ENCODE measurements at places on chromosomes 4 and X.

DNA sequence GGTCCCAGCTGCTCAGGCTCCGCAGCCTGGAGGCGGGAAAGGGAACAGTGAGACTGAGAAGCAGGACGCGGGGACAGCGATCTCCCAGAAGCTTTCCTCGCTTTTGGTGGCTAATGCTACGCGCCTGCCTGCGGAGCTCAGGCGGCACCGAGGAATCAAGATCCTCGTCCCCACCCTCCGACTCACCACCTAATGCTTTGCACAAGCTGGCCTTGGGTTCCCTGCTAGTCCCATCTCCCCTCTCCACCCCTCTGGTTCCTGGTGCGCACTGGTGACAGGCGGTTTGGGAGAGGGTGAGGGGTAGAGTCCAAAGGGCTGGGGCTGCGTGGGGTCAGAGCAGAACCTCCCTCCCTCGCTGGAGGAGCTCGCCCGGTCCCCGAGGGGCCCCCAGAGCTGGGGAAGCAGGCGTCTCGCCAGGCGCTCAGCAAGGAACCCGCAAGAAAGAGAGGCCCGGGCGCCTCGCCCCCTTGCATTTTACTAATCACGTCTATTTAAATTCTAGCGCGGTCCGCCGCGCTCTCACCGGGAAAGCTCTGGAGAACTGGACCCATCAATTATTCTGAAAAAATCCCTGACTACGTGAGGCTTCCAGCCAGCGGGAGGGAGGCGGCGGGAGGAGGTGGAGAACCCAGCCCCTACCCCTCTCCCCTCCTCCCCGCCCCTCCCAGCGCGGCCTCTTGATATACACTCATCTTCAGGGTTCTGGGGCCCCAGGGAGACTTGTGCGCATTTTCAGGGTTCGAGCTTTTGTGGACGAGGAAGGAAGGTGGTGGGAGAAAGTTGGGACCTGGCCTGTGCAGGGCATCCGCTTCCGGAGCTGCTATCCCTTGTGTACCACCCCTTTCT lies 9.1 kb downstream of the POU4F2 start:
- DNase-seq, result no peak

DNA sequence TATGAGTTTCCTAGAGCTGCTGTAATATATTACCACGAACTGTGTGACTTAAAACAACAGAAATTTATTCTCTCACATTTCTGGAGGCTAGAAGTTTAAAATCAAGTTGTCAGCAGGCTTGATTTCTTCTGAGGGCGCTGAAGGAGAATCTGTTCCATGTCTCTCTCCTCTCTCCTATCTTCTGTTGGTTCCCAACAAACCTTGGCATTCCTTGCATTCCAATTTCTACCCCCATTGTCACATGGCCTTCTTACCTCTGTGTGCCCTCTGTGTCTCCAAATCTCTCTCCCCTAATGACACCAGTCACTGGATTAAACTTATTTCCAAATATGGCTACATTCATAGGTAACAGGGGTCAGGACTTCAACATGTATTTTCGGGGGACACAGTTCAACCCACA lies 672.7 kb downstream of the RPA4 start:
- no peak for DNase-seq

- no peak for DNase-seq
Observed at GRCh38 chr4:55183926-55184599, 58.7 kb upstream of the KDR start.

- DNase-seq, result no peak
Observed at GRCh38 chr4:161653697-161654096, 510.1 kb downstream of the FSTL5 start.

DNA sequence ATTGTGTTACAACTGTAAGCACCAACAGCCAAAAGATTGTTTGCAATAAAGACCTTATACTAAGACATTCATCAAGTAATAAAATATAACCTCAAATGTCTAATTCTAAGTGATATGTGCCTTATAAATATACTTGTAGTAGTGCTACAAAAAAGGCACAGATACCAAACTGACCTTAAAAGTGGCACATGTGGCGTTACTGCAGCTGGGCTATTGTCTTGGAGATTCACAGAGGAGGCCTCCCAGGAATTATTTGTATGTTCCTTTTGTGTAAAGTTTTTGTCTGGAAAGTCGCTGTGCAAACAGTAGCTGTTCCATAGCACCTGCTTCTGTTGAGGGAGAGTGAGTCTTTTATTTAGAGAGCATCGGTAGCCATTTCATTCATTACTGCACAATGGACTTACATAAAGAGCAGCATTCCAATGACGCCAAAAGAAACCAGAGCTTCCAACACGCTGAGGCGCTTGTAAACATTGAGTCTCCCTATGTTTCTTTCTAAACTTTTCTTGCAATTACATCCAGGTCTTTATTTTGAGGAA lies 143.7 kb downstream of the RPA4 start:
- DNase-seq, result peak; percentile 24

DNA sequence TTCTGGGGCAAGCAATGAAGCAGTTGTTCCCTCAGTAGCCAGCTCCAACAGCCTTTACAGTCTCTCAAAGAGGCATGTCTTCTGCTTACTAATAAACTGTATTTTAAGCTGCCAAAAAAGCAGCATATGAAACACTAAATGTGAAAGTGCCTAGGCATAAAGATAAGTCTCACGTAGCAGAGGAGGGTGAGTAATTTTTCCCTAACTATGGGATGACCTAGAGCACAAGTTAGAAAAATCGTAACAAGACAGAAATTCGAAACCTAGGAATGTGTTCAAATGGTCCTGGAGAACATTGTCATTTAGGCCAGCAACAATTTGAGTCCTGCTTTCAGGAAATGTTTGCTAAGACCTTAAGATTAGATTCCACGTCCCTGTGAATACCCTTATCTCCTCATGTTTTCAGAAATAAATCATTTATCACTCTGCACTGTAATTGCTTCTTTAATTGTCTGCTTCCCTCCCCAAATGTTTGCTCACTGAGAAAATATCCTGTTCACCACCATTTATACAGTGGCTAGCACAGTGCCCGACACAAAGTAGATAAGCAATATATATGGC lies 222.2 kb downstream of the KCNIP4 start:
- DNase-seq, result no peak

GRCh38 chr4:78552389-78553042 lies 946 bp downstream of the ANXA3 start:
- DNase-seq, result no peak

All from NCI-H2029 treated with DMSO at 0.1 percent for 48 hours (cell line).